ENCODE measurements at places on chromosomes 11 and 22. TPM values are rescaled to one million over a fixed set of nuclear protein-coding genes. Genes with fewer than 3 reads are reported as not detected.

The OR6T1 gene
- total RNA-seq: not detected

The CHKA gene
- total RNA-seq: 19.9 TPM

The TENM4 gene
- total RNA-seq: 9.1 TPM

- no peak overlapping the region for H3K27ac ChIP-seq
- no peaks in the 10 kb centered on the region for H3K27me3 ChIP-seq
Observed at GRCh38 chr11:134071766-134072402, 3.0 kb downstream of the JAM3 start.

GRCh38 chr22:17430412-17430811, 61.2 kb downstream of the CECR2 start:
- no peaks in the 10 kb centered on the region for H3K4me1 ChIP-seq
- no peaks in the 10 kb centered on the region for H3K27me3 ChIP-seq
- H3K27ac ChIP-seq: no peak overlapping the region
- H3K4me3 ChIP-seq: no peak overlapping the region
- DNase-seq: no peak
- no peaks in the 10 kb centered on the region for H3K36me3 ChIP-seq

DNA sequence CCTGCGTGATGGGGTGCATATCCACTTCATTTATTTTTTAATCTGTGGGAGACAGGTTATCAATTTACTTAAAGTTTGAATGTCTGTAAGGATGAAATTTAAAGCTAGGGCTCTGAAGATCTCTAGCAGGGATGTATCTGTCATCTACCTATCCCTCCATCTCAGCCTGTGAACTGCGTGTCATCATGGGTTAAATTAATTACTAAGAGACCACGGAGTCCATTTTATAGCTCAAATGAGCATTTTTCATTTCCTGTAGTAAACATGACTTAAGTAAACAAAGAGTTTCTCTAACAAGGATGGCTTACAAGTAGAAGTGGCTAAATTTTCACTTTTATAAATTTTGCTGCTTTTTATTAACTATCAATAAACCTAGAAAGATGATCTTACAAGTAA, 2.9 kb upstream of the GLB1L3 start:
- DNase-seq: no peak
- H3K4me1 ChIP-seq: no peaks in the 10 kb centered on the region

- H3K36me3 ChIP-seq: no peaks in the 10 kb centered on the region
- H3K27ac ChIP-seq: no peak overlapping the region
- no peaks in the 10 kb centered on the region for H3K4me1 ChIP-seq
- H3K27me3 ChIP-seq: no peaks in the 10 kb centered on the region
- DNase-seq: no peak
Observed at GRCh38 chr11:65077451-65077850, 6.4 kb downstream of the CDCA5 start.

- no peak overlapping the region for H3K4me3 ChIP-seq
- no peaks in the 10 kb centered on the region for H3K4me1 ChIP-seq
- no peak overlapping the region for H3K27ac ChIP-seq
- no peaks in the 10 kb centered on the region for H3K36me3 ChIP-seq
Observed at GRCh38 chr22:23103199-23103954, 33.1 kb downstream of the GNAZ start.

DNA sequence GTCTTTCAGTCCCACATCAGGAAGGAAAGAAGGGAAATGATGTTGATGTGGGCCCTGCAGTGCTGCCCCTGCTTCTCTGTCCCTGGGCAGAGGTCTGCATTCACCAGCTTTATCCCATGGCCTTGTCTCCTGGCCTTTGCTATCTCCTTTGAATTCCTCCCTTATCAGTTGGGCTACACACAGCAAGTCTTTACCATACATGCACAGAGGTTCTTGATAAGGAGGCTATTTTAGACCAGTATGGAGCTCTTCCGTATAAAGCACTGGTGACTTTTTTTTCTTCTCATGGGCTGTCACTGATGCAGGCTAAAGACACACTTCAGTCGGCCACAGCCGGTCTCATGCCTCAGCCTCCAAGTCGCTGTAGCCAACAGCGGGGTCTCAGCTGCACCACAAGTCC, 20.2 kb downstream of the MYO18B start:
- no peak for DNase-seq
- no peak overlapping the region for H3K27ac ChIP-seq
- peaks cover 2% of the 10 kb centered on the region for H3K36me3 ChIP-seq
- no peak overlapping the region for H3K4me3 ChIP-seq

DNA sequence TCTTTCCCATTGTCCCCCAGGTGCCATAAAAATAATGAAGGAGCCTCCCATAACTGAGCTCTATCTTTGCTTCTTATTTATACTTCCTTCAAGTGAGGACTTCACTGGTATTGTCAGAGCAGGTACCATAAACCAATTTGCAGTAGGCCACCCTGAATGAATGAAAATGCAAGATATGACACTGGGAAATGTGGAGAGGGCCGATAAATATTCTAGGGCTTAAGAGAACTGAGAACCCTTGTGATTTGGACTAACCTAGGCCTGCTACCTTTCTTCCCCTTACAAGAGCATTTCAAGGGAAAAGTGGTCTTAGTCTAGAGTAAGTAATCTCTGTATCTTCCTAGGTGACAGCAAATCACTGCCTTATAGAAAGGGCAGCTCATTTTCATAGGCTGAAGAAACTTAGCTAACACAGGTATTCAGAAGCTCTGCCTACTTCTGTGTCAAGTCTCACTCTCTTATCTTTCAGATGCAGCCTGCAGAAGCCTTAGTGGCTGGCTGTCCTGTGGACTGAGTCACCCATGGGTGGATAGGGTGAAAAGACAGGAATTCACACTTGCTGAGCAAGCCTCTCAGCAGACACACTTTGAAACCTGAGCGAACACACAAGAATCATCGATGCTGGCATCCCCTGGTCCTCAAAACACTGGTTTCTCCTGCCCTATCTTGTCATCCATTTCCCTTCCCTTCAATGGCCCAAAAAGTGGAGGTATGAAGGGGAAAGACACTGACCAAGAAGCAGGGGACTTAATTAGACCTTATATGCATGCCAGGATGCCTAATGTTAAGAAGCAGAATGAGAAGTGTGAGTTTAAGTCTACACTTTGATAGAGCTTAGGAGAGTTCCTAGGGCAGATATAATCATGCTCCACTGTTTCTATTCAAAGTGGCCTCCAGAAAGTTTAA, 15.2 kb downstream of the NRIP3 start:
- no peak overlapping the region for H3K4me3 ChIP-seq
- H3K4me1 ChIP-seq: peaks cover 3% of the 10 kb centered on the region
- no peaks in the 10 kb centered on the region for H3K36me3 ChIP-seq

DNA sequence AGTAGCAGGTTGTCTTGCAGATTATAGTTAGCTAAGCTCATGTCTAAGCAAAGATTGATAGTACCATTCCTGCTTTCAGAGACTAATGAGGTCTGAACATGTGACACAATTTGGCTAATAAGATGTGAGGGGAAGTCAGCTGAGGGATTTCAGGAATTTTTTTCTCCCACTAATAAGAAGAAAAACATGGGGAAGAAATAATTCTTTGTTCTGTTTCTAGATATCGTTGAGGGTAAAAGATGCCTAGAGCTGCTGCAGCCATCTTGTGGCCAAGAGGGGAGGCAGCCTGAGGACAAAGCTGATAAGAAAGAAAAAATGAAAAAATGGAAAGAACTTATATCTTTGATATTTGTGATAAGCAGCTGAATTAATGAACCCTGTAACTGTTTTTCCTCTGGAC, 1334.4 kb downstream of the LRRC4C start:
- H3K36me3 ChIP-seq: no peaks in the 10 kb centered on the region
- no peak overlapping the region for H3K4me3 ChIP-seq
- H3K27me3 ChIP-seq: no peaks in the 10 kb centered on the region
- H3K4me1 ChIP-seq: no peaks in the 10 kb centered on the region
- no peak for DNase-seq

GRCh38 chr22:18110194-18110953, at the start of gene TUBA8:
Gene TUBA8, plus strand, starts transcription at chr22:18110809. Its CDS starts 57 bp downstream, at chr22:18110866.
- H3K36me3 ChIP-seq: no peaks in the 10 kb centered on the region
- peak within 1 kb of the TSS; percentile 55 for H3K4me3 ChIP-seq
- DNase-seq: no peak

GRCh38 chr22:29528144-29528543, 25.4 kb downstream of the THOC5 start:
- no peak overlapping the region for H3K4me3 ChIP-seq
- no peak overlapping the region for H3K27ac ChIP-seq
- peaks cover 20% of the 10 kb centered on the region for H3K36me3 ChIP-seq
- DNase-seq: no peak
- no peaks in the 10 kb centered on the region for H3K27me3 ChIP-seq
